ENCODE measurements at places on chromosomes 4 and X. TPM values are rescaled to one million over a fixed set of nuclear protein-coding genes. Genes with fewer than 3 reads are reported as not detected.
A peak's percentile ranks its signal among the peaks of the same experiment; 100 is the strongest.

DNA sequence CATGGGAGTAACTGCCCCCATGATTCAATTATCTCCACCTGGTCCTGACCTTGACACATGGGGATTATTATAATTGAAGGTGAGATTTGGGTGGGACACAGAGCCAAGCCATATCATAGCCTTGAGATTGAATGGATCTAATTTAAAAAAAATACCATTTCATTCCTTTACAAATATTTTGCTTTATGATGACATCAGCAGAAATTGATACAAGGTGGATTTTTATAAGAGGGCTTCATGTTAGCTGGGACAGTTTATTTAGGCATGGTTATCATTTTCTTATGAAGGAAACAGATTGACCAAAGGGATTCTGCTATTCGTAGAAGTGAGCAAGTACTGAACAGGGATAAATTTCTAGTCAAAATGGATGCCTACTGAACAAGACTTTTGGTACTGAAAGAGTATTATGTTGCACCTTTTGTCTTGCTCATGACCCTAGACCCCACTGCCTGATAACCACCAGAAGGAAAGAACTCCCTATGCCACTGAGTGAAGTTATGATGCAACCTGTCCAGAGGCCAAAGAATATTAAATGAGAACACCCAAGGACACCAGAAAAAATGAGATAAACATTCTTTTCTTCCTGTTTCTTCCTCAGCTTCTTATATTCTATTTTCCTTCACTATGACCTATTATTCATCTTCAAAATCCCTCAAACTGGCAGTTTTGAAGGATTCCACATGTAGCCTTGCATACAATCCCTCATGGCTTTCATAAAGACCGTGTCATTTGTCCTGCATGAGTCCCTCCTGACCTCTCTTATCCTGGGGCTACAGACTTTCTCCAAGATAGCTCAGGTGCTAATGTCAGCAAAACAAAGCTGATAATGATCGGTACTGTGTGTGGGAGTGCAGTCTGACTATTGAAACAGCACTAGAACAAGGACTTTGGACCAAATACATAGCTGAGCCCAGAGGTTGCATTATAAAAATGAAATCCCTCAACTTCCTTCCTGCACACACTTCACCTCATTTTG, 118.3 kb downstream of the AFF2 start:
- DNase-seq: no peak

DNA sequence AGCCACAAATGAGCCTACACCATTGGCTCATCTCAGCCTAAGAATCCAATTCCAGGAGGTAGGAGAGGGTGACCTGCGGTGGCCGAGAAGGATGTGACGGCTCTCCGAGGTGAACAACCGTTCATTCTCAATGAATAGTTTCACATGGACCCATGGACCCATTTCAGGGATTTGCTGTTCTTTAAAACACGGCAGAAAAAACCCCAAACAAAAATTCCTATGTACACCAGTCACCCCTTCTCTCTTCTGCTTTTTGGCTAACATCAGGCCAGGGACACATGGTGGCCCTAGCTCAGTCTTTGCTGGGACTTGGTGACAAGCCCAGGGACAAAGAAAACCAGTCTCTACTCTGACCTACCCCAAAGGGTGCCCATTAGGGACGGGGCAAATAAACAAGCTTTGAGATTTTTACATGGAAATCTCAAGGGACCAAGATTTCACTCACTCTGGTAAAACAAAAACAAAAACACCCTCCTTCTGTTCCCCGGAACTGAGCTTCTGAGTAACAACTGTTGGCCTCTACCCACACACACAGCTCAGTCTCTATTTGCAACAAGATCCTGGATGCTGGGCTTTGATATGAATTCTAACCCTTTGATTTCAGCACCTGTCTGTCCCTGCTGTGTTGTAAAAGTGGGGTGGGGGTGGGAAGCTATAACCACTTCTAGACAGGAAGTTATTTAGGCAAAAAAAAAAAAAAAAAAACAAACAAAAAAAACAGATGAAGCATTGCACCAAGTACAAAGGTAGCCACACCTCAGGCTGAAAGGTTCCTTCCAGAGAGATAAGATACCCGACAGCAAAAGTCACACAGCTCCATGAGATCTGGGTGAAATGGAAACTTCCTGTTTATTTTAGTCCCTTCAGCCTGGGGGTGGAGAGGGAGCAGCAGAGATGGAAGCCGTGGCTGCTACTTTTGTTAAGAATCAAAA, 49.0 kb downstream of the DDX3X start:
- peak; percentile 63 for DNase-seq

GRCh38 chr4:71231129-71232055, 107.4 kb upstream of the SLC4A4 start:
- peak; percentile 94 for DNase-seq

DNA sequence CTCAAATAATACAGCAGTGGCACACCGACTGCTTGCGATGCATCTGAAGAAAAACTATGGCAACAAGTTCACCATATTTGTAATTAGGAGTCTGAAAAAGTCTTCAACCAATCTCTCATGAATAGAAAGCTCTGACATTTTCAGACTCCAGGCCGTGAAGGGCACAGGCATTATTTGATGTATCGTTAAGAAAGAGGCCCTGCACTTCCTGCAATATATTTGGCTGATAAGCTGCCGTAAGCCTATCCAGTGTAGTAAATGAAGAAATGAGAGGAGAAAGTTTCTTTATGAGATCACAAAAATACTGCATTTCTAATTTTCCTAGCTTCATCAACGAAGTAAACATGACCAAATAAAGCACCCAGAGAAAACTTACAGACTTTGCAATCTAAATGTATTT, 613.8 kb upstream of the TECRL start:
- no peak for DNase-seq

DNA sequence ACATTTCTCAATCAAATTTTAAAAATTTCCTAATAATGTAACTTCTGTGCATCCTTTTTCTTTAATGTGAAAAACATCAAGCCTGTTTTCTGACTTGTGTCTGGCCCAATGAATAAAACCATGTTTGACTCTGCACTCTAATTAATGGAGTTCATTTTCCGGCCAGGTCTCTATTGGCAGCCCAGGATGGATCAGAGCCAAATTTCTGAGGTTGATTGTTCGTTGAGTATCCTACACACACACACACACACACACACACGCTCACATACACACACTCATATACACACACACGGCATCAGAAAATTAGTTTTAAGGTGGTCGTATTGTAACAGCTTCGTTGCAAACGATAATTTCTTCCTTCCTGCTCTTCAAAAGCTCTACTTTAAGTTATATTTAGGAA, 28.9 kb upstream of the TLL1 start:
- DNase-seq: no peak

DNA sequence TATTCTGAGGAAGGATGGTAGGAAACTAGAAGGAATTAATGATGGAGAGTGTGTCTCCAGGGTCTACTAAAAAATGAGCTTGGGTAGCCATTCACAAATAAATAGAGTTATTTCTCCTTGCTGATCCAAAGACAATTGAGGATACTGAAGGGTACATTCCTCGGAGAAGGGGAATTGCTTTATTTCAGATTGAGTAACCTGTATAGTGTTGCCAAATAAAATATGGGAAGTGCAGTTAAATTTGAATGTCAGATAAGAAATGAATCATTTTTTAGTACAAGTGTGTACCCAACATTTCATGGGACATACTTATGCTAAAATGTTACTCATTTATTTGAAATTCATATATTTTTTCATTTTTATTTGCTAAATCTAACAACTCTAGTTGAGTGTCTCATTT, 16.0 kb upstream of the VSIG1 start:
- DNase-seq: no peak

GRCh38 chrX:39309721-39310152, 508.5 kb downstream of the MID1IP1 start:
- no peak for DNase-seq

DNA sequence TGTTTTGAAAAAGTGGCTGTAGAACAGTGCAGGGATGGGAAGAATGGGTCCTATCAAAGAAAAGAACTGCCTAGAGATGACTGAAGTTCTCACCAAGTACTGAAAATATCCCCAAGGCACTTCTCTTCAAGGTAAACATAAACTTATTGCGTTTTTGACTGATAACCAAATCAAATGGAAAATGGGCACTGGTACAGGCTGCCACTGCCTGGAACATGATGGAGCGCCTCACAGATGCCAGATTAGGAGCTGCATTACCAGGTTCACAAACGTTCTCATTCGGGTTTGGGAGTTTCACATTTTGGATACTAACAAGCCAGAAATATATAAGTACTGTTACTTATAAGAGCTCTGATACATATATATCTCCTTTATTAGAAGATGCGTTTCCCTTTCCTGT, 141.3 kb downstream of the CBR4 start:
- no peak for DNase-seq

DNA sequence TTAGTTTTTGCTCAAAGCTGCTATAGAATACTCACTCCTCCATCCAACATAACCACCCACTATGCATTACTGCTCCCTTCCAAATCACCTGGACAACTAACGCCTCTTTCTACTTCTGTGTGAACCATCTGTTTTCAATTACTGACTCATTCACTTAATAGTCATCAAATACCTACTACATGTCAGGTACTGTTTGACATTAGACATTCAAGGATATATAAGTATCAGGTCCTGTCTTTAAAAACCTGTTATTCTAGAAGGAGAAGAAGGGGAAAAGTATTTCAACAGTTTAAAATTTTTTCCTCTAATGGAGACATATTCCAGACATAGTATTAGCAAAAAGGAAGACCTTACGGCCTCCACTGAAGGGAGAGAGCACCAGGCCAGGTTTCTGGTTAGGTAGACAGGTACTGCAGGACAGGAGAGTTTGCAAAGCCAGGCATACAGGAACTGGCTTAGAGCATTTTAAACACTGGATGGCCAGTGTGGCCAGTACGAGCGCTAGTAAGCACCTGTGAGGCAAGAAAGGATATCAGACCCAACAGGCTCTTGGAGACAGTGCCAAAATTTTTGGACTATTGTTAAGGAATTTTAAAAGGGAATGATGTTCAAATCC, 39.0 kb downstream of the SH3RF1 start:
- peak; percentile 45 for DNase-seq

DNA sequence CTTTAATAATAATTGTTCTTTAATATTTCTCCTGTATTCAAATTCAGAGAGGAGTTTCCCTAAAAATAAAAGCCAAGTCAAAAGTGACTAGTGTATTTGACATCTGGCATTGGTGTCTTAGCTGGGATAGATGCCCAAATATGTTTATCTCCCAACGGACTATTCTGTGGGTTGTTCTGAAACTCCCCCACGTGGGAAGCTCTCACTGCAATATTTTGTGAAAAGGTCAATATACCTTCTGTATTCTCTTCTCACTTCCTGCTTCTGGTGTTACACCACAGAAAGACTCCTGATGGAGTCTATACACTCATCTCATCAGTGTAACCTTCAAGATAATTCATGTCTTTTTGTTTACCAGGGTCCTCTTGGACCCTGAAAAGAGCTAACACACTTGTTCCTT, 2052.8 kb upstream of the TENM3 start:
- DNase-seq: no peak

- DNase-seq: peak; percentile 76
These were observed 11.0 kb downstream of the PKD2 start for GRCh38 chr4:88018466-88018865.

DNA sequence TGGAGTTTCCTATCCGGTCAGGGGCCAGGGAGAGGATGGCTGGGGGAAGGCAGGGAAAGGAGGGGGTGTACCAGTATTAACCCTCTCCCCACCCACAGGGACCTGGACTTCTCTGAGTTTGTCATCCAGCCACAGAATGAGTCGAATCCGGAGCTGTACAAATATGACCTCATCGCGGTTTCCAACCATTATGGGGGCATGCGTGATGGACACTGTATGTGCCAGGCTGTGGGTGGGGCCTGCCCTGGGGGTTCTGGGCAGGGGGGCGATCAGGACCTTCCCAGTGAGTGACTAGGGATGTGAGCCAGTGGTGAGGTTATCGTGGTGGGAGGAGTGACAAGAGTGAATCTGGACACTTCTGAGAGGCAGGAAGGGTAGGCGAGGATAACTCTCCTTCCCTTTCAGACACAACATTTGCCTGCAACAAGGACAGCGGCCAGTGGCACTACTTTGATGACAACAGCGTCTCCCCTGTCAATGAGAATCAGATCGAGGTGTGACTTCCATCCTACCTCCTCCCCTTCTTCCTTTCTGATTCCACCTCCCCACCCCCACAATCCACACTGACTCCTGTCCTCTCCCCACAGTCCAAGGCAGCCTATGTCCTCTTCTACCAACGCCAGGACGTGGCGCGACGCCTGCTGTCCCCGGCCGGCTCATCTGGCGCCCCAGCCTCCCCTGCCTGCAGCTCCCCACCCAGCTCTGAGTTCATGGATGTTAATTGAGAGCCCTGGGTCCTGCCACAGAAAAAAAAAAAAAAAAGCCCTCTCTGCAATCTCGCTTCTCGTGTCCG, 14.6 kb downstream of the USP11 start:
- DNase-seq: peak; percentile 55

DNA sequence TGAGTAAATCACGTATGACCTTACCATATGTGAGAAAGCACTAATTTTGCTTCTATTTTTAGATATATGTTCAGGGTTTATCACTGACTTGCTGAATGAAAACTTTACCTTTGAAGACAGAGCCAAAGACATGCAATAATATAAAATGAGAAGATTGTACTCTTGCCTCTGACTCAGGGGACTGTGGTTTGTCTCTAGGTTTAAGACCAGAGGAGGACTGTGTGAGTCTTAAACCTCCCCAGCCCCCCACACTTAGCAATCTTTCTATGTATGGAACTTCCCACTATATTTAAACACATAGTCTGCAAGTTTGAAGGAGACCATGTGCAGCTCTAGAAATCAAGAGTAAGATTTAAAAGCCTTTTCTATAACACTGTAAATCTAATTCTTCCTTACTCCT, 368.7 kb upstream of the FAM241A start:
- no peak for DNase-seq

DNA sequence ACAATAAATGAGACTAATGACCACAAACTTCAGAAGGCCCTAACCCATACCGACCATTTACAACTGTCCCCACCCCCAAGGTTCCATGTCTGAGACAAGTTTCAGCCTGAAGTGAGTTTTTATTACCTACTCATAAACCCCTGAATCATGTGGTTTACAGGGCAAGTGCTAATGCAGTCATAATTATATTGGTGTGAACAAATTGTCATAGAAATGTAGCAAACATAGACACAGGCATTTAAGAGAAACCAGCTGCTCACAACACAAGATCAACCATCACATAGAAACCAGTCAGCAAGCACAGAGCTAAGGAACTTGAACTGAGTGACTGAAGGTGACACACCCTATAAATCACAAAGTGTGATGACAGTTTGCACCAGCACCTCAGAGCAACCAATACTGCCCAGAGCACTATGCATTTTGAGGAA, 173.8 kb upstream of the MID1 start:
- no peak for DNase-seq

- DNase-seq: no peak
These were observed 270.5 kb upstream of the GPC4 start for GRCh38 chrX:133685822-133686221.

GRCh38 chr4:2715426-2715825, 40.7 kb downstream of the TNIP2 start:
- no peak for DNase-seq

TENM3 gene
- total RNA-seq: 3.6 TPM

ASB9 gene
- total RNA-seq: not detected

MAGEA10 gene
- not detected for total RNA-seq

SYP gene
- total RNA-seq: 0.17 TPM

CT45A6 gene
- not detected for total RNA-seq

ARSJ gene
- total RNA-seq: 30.8 TPM
